ENCODE measurements at places on chromosomes 6 and 20.

DNA sequence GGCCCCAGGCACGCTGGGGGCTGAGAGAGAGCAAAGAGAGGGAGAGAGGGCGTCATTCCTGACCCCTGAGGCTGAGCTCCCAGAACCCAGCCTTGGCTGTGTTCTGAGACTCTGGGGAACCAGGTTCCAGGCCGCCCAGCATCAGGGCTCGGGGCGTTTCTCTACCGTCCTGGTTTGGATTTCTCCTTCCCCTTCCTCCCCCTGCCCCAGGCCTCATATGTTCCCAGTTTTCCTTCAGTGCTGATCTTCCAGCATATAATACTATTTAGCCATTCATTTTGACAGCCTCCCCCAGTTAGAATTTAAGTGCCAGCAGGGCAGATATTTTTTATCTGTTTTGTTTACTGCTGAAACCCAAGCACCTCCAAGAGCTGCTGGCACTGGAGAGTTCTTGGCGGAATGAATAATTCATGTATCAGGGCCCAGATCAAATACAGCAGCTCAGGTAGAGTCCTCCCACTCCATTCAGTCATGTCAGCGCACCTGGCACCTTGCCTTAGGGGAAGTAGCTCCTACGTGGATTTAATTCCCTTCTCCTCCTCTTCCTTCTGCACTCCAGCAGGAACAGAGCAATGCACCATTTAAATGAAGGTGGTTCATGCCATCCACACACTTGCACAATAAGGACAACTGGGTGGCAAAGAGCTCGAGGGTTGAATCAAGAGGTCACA, 23.4 kb upstream of the FRMD1 start:
- DNase-seq, result no peak

GRCh38 chr6:144007478-144008119, 460 bp downstream of the PLAGL1 start:
- DNase-seq, result no peak

DNA sequence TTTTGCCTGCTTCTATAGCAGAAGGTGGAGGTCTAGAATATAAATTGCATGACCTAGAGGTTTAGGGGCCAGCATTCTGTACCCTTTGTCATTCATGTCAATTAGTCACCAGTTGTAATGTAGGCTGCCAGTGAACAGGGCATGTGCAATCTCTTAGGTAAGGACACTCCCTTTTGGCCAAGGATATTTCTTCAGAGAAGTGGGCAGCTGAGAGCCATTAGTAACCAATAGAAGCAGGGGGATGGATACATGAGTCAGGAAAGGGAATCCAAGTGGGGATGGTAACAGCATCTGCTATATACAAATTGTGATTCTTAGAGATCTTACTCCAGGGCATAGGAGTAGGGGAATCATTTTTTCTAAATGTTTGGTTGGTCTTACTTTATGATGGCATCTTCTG, 494.2 kb upstream of the JAG1 start:
- no peak for DNase-seq

- DNase-seq, result no peak
Measured at GRCh38 chr6:161481786-161482516, 208.1 kb upstream of the AGPAT4 start.

DNA sequence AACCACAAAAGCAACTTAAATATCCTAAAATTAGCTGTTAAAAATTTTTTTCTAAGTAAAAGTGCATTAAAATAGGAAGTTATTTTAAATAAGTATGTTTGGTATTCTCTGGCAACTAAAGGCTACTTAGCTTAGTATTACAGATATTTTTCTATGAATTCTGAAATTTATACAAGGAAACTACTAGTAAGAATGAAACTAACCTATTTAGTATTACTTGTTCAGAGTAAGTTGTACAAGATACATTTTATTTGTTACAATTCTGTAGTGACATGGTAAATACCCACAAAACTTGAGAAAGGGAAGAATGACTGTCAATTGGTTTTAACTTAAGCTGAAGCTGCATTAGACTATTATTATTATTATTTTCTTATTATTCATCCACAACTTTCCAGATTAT, 6.5 kb downstream of the PHIP start:
- no peak for DNase-seq

- DNase-seq, result no peak
Measured at GRCh38 chr6:143400258-143401067, 50.0 kb downstream of the ADAT2 start.

GRCh38 chr6:113352029-113352801, 504.9 kb upstream of the MARCKS start:
- DNase-seq, result no peak

All from GOT3 (cell line).